ENCODE measurements at places on chromosomes 3 and 15.
A peak's percentile ranks its signal among the peaks of the same experiment; 100 is the strongest.

- no peak for DNase-seq
Observed at GRCh38 chr3:172546105-172546504, 22.9 kb upstream of the TNFSF10 start.

GRCh38 chr15:83107841-83108181 lies 366 bp downstream of the TM6SF1 start:
- DNase-seq = no peak

- DNase-seq = no peak
Observed at GRCh38 chr3:16354291-16354690, 89.3 kb downstream of the OXNAD1 start.

GRCh38 chr3:30455840-30456239 lies 150.6 kb upstream of the TGFBR2 start:
- no peak for DNase-seq

GRCh38 chr3:67018789-67019526 lies 20.9 kb downstream of the KBTBD8 start:
- no peak for DNase-seq

DNA sequence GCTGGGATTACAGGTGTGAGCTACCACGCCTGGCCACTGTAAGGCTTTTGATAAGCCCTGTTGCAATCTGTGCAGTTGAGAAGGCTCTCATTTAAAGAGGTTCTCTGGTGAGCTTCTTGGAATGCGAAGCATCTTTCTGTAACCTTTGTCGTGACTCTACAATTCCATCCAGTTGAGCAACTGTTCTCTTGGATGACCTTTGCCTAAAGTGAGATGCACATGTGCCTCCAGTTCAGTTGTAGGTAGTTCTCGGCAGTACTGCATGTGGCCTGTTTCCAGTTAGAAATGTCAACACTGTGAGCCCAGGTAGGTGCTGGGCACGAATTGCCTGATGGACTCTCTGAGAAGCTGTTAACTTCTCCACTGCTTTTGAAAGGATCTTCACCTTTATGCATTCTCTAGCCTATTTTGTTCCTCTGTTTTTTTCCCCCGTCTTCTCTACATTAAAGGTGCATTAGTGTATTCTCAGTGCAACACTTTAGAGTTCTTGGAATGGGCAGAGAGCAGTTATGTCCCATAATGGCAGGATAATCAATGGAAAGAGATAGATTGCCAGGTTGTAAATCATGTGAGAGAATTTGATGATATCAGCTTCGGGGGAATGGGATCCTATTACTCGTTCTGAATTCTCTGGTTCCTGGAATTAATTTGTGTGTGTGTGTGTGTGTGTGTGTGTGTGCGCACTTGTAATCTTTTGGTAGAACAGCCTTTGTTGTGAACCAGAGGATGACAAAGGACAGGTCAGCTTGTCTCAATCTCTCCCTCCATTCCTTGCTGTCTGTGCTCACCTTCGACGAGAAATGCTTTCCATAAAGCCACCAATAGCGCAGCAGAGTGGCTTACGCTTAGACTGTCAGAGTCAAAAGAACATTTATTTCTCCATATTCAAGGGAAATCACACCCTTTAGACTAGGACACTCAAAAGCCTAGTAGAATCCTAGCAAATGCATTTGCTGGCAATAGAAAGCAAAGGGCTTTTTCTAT lies 51.1 kb downstream of the PTPRG start:
- DNase-seq = no peak

GRCh38 chr3:100244264-100244663 lies 16.5 kb upstream of the TBC1D23 start:
- DNase-seq = no peak

DNA sequence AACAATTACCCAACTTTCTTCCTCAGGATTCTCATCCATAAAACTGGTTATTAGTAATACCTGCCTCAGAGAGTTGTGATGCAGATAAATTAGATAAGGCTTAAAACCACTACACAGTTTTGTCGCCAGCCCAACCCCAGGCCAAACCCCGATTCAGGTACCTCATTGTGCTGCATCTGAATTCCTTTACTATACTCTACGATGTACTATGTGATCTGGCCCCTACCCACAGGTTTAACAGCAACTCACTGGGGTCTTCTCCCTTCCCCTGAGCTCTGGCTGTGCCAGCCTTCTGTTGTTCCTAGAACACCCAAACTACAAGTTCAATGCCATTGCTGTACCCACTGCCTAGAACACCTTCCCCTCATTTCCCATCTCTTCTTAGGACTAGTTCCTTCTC lies 64.6 kb downstream of the MYO5A start:
- no peak for DNase-seq

- no peak for DNase-seq
Observed at GRCh38 chr3:29275309-29275708, 5.6 kb upstream of the RBMS3 start.

GRCh38 chr3:94417963-94418455 lies 355.1 kb downstream of the NSUN3 start:
- no peak for DNase-seq

- no peak for DNase-seq
Observed at GRCh38 chr3:47424434-47425382, 43.9 kb downstream of the PTPN23 start.

DNA sequence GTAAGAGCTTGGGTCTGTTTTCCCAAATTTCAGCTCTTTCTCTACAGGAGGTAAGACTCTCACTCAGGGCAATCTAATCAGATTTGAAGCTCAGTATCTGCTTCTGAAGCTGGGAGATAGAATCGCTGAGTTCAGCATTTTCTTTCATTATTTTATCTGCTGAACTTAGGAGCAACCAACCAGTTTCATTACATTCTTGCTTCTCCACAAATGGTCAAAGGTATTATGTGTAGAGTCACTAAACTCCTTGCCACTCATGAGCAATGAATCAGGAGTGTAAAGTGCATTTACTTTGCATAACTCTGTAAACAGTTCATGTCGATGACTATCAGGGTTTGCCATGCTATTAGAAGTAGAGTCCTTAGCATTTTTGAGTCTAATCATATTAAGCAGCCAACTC lies 249.4 kb downstream of the CHL1 start:
- no peak for DNase-seq

DNA sequence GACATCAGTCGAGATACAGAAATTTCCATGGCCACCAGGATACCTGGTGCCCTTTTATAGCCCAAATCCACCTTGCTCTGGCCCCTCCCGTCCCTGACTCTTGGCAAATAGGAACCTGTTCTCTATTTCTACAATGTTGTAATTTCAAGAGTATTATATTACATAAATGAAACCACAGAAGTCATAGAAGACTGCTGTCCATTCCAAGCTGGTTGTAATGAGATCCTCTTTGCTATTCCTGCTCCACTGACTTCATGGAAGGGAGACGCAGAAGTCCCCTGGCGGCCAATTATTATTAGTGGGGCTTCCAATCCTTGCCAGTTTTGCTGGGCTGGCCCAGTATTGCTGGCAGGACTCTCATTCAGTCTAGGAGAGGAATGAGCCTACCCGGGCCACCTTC lies 26.6 kb downstream of the DCP1A start:
- DNase-seq = no peak

DNA sequence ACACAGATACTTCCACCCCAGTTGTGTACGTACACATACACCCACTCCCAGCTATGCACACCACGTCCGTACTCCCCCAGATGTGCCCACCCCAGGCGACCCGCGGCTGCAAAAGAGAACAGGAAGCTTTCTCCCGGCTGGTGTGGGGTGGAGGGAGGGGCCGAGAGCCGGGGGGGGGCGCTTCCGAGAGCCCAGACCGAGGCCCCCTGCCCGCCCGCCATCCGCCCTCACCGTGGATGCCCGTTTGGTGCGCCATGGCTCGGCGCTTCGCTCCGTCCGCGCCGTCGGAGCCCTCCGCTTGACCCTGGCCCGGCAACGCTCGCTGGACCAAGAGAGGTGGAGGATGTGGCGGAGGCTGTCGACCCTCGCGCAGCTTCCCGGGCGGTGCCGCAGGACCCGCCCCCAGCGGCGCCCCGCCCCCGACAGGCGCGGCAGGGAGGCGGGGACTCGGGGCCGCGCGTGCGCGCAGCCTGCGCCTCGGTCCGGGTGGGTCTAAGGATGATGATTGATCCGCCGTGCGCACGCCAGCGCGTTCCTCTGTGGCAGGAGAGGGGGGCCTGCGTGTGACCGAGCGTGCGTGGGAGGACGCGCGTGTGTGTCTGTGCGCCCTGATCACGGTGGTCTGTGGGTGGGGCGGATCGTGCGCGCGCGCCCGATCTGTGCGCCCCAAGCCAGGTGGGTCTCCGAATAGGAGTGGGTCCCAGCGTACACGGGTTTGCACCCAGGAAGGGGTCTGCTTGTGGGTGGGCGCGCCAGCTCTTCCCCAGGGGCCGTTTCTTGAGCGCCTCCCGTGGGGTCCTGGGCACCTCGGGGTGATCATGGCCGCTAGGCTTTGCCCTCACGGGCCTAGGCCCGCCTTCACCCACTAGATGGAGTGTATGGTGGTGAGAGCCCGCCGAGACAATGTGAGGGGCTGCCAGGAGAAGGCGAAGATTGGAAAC lies at the start of gene TWF2:
Gene TWF2, minus strand, starts transcription at position 398 of the 941 bp plus-strand sequence. Its CDS starts 142 bp downstream, at position 256.
- peak; percentile 30 for DNase-seq

DNA sequence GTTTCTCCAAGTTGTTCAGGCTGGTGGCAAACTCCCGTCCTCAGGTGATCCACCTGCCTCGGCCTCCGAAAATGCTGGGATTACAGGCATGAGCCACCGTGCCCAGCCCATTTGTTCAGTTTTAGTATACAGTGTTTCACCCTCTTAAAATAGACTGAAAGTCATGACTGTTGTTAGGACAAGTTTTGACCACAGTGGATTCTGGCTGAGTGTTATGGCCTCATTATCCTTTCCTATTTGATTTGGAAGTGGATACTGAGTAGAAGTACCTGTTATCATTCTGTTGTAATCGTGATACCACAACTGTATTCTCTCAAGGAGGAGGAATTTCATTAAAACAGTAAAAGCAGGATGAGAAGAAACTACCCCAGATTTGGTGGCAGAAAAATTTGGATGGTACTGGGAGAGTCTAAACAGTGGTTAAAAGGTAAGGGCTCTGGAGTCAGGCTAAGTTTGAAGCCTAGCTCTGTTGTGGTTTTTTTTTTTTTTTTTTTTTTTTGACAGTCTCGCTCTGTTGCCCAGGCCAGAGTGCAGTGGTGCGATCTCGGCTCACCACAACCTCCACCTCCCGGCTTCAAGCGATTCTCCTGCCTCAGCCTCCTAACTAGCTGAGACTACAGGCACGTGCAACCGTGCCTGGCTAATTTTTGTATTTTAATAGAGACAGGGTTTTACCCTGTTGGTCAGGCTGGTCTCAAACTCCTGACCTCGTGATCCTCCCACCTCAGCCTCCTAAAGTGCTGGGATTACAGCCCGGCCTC lies 2.6 kb downstream of the MAP2K1 start:
- no peak for DNase-seq

DNA sequence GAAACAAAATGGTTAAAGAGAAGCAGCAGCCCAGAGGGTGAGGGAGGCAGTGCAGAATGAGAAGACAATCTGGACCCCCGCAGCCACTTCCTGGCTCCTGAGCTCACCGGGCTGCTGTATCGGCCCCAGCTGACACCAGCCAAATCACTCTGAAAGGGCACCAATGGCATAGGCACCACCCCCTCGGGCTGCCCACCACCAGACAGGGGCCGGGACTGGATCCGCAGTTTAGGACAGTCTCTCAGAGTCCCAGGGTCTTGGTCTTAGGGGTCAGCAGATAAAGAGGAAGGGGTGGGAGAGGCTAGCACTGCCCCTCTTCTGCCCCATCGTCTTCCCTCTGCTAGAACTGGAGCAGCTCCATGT lies 17.9 kb upstream of the EHD4 start:
- no peak for DNase-seq

- DNase-seq = no peak
Observed at GRCh38 chr15:57439128-57440027, 63.1 kb downstream of the CGNL1 start.

GRCh38 chr3:55330355-55330754 lies 156.8 kb downstream of the WNT5A start:
- DNase-seq = peak; percentile 41

GRCh38 chr3:151625086-151625485 lies 108.6 kb upstream of the AADACL2 start:
- no peak for DNase-seq

GRCh38 chr3:119550192-119550910 lies 9.1 kb downstream of the CD80 start:
- no peak for DNase-seq

- DNase-seq = no peak
Observed at GRCh38 chr3:8220291-8220690, 281.3 kb upstream of the LMCD1 start.

DNA sequence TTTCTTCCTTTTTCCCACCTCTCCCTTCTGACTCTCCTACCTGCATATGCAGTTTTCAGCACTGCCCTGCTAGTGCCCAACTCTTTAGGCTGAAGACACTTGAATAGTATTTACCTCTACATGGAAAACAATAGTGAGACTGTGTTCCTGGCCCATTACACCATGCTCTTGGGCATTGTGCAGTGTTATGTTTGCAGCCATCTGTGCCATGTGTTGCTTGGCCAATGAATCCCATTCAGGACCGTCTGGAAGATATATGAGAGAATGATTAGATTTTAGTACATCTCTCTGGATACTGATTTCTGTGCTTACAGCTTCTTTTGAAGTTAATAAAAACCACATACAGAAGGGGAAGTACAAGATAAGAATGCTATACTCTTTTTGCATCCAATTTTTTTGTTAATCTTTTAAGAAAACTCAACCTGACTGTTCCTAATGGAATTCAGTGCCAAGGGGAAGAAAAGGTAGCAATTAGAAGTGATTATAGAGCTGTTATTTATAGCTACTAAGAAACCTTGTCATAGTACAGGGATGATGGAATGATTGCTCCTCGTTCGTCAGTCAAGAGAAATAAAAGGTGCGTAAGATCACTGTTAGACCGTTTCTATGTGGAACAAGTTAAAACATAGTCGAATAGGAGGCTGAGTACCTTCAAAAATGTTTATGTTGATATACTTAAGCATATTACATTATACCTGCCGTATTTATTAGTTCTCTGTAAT lies 58.9 kb downstream of the TMEM41A start:
- DNase-seq = peak; percentile 76

DNA sequence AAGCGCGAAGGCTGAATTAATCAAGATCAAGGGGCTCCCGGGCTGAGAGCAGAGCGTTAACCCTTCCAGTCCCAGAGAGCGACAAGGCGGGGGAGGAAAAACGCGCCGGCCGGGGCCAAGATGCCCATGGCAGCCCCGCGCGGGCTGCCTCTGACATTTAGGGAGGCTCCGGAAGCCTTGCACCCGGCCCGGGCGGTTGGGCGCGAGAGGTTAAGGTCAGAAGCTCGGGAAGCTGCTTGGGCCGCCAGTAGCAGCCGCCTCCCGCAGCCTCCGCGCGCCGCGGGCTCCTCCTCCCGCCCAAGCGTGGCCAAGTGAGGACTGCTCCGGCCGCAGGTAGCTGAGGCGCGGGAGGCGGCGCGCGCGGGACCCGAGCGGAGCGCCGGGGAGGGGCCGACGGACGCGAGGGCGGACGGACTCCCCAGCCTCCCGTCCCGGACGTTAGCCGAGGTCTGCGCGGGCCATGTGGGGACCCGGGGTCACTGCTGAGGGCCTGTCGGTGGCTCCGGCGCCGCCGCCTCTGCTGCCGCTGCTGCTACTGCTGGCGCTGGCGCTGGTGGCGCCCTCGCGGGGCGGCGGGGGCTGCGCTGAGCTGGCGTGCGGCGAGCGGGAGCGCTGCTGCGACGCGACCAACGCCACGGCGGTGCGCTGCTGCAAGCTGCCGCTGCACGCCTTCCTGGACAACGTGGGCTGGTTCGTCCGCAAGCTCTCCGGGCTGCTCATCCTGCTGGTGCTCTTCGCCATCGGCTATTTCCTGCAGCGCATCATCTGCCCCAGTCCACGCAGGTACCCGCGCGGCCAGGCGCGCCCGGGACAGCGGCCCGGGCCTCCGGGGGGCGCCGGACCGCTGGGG lies at the start of gene C3orf80:
Gene C3orf80, plus strand, starts transcription at position 247 of the 850 bp plus-strand sequence. Its CDS starts 214 bp downstream, at position 461.
- DNase-seq = peak; percentile 68

GRCh38 chr3:157174290-157174648 lies 14.3 kb upstream of the CCNL1 start:
- DNase-seq = peak; percentile 61

GRCh38 chr3:45800611-45801010 lies 4.3 kb upstream of the SLC6A20 start:
- no peak for DNase-seq

Measured in NCI-H774 (cell line).